Endothelial cell (in vitro differentiated cells): ENCODE measurements at places on chromosomes 2 and 18.
A peak's percentile ranks its signal among the peaks of the same experiment; 100 is the strongest.

DNA sequence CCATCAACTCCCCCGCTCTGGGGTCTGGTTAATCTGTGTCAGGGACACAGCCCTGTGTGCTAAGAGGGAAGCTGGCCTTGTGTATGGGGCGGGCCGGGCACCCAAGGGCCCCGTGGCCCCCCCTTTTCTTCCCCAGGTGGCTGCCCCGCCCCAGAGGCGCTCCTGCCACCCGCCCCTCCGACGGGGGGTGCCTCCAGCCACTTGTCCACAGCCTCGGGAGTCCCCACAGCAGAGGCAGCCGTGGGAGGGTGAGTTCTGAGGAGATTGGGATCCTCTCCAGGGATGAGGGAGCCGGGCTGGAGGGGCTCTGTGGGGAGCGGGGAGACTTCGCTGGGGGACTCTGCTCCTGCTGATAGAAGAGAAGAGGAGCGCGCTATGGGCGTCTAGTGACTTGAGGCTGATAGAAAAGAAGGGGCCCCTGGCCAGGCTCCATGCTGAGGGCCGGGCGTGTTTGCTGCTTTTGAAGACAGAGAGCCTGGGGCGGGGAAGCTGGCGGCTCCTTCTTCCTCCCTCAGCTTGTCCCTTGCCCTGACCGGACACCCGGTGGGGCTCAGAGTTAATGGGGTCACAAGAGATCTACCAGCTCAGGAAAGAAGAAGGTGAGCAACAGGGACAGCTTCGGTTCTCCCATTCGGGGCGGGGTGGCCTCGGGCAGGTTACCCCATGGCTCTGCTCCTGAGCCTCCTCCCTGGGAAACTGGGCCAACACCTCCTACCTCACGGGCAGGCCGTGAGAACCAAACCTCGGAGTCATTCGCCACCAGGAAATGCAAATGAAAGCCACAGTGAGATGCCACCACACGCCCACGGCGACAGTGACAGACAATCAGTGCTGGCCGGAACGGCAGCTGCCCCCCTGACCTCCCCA, 89.4 kb upstream of the TAF1B start:
- H3K27me3 ChIP-seq = peaks cover 15% of the 10 kb centered on the region
- H3K4me1 ChIP-seq = peaks cover 20% of the 10 kb centered on the region
- H3K36me3 ChIP-seq = peaks cover 3% of the 10 kb centered on the region
- no peak for DNase-seq
- no peak overlapping the region for H3K4me3 ChIP-seq
- H3K27ac ChIP-seq = no peak overlapping the region

DNA sequence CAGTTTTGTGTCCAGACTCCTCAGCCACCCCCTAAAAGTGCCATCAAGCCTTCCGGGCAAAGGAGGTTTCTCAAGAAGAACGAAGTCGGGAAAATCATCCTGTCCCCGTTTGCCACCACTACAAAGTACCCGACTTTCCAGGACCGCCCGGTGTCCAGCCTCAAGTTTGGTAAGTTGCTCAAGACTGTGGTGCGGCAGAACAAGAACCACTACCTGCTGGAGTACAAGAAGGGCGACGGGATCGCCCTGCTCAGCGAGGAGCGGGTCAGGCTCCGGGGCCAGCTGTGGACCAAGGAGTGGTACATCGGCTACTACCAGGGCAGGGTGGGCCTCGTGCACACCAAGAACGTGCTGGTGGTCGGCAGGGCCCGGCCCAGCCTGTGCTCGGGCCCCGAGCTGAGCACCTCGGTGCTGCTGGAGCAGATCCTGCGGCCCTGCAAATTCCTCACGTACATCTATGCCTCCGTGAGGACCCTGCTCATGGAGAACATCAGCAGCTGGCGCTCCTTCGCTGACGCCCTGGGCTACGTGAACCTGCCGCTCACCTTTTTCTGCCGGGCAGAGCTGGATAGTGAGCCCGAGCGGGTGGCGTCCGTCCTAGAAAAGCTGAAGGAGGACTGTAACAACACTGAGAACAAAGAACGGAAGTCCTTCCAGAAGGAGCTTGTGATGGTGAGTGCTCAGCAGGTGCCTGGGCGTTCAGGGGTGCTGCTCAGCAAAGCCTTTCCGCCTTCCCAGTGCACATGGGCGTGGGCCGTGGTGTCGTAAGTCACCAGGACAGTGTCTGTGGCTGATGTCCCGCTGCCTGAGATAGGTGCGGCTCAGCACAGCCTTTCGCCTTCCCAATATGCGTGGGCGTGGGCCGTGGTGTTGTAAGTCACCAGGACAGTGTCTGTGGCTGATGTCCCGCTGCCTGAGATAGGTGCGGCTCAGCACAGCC, 91.0 kb downstream of the SH3BP4 start:
- DNase-seq = no peak
- H3K4me1 ChIP-seq = peaks cover 30% of the 10 kb centered on the region
- peaks cover 18% of the 10 kb centered on the region for H3K27me3 ChIP-seq
- no peak overlapping the region for H3K27ac ChIP-seq

GRCh38 chr2:216737676-216738075, 42.3 kb upstream of the IGFBP5 start:
- no peak for DNase-seq
- no peaks in the 10 kb centered on the region for H3K27me3 ChIP-seq
- H3K4me3 ChIP-seq = no peak overlapping the region
- peaks cover 9% of the 10 kb centered on the region for H3K4me1 ChIP-seq
- no peak overlapping the region for H3K27ac ChIP-seq
- no peaks in the 10 kb centered on the region for H3K36me3 ChIP-seq

GRCh38 chr2:45123521-45124191, 114.4 kb upstream of the SIX2 start:
- no peak overlapping the region for H3K4me3 ChIP-seq
- H3K27me3 ChIP-seq = no peaks in the 10 kb centered on the region
- no peaks in the 10 kb centered on the region for H3K36me3 ChIP-seq
- no peak overlapping the region for H3K27ac ChIP-seq
- DNase-seq = no peak
- no peaks in the 10 kb centered on the region for H3K4me1 ChIP-seq

DNA sequence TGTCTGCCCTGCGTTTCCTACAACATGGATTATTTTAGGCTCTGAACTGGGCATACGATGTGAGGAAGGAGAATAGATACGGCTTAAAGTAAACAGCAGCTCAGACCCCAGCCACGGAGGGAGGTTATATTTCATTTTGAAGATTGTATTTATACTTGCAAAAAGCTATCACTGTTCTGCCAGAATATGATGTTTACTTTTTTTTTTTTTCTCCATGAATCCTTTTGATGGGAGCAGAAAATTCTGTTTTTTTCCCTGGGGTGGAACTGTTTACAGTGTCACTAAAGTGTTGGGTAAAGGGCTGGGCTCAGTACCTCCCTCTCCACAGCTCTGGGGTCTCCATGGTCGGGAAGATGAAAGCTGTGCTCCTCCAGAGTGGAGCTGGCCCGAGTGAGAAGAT, 13.1 kb downstream of the PCARE start:
- no peaks in the 10 kb centered on the region for H3K27me3 ChIP-seq
- no peaks in the 10 kb centered on the region for H3K36me3 ChIP-seq
- no peaks in the 10 kb centered on the region for H3K4me1 ChIP-seq
- no peak overlapping the region for H3K27ac ChIP-seq
- no peak overlapping the region for H3K4me3 ChIP-seq
- no peak for DNase-seq

DNA sequence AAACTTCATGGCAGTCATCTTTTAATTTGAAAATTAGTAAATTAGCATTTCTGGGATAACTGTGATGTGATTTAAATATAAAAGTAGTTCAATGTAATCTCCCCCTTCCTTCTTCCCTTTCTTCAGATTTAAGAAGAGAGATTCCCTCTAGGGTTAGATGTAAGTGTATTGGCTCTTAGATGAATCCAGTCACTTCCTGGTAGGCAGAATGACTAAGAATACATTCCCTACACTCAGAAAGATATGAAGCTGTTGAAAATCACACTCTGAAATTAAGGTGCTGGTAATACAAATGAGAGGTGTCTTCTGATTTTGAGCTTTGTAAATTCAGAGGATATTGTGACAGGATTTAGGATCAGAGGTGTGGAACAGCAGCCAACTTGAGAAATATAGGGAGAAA, 71.6 kb downstream of the TDRD15 start:
- H3K27me3 ChIP-seq = no peaks in the 10 kb centered on the region
- H3K4me3 ChIP-seq = no peak overlapping the region
- DNase-seq = no peak
- peak overlapping the region; percentile 85 for H3K27ac ChIP-seq
